NCI-H2171 (cell line): ENCODE measurements at places on chromosomes 13 and 19.

- no peak for DNase-seq
These were observed 25.5 kb downstream of the DPRX start for GRCh38 chr19:53657330-53657729.

DNA sequence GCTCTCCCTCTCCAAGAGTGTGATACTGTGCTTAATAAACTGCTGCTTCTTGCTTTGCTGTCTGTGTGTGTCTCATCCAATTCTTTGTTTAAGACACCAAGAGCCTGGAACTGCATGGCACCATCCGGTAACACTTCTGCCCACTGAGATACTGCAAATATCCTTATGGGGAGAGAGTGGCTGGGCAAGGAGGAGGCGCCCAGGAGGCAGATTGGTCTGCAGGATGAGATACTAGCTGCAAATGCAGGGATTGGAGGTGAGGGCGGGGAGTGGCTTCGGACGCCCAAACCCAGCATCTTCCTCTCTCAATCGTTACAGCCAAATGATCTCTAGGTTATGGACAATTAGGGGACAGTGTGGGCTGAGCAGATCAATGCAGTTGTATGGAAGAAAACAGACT is 1.7 kb upstream of the SIGLEC7 start:
- no peak for DNase-seq

DNA sequence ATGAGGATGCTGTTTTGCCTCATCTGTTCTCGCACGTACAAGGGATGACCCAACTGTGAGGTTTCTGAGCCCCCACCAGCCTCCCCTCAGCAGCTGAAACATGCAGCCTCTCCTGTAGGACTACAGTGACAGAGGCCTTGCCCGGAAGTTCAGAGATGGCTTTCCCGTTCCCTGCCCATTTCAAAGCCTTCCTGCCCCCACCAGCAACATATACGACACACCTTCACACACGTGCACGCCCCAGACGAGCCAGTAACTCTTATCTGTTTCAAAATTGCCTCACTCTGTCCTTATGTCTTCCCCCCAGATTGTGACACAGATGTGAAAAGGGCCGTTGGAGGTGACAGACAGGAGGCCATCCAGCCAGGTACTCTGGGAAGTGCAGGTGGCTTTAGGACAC is 95.8 kb downstream of the RAB20 start:
- DNase-seq, result no peak

DNA sequence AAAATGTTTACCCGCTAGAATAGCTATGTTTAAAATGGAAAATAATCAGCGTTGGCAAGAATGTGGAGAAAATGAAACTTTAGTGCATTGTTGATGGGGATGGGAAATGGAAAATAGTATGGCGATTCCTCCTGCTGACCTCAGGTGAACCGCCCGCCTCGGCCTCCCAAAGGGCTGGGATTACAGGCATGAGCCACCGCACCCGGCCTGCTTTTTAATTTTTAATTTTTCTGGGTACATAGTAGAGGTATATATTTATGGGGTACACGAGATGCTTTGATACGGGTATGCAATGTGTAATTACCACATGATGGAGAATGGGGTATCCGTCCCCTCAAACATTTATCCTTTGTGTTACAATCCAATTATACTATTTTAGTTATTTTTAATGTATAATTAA is 7.3 kb upstream of the NLRP8 start:
- no peak for DNase-seq

DNA sequence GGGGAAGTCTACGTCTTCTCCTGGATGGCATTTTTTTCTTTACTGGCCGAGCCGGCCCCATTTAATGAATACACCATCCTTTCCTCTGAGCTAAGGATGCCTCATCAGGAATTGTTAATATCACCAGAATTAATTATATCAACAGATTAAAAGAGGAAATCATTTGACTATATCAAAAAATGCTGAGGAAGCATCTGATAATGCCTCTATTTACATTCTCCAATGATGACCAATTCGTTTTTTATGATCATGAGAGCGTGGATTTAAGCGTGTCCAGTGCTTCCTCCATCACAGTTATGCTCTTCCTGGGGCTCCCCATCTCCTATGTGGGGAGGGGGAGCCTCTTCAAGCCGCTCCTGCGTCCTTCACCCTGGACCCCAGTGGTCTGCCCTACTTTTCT is 58.7 kb downstream of the TUBGCP3 start:
- no peak for DNase-seq

DNA sequence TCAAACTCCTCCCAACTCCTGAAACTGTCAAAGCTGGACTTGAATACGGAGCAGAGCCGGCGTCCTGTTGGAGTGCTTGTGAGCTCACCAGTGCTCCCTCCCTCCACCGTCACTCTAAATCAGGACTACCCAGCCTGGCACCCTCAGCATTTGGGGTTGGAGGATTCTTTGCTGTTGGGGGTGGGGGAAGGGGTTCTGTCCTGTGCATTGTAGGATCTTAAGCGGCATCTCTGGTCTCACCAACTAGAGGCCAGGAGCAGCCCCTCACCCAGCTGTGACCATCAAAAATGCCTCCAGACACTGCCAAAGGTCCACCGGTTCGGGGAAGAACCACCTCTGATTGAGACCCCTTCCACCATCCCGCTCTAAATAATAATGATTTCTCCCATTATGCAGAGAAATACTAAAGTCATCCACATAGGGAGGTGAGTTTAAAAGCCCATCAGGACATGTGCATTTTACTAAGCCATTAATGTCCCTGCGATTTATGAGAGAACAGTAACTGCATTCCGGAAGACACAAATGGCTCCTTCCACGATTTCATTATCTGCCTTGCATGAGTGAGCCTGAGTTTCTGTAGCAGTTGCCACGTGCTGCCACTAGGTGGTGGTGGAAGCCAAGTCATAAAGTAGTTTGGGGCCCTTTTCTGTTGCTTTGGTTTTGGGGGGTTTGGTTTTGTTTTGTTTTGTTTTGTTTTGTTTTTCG is 16.1 kb upstream of the USP29 start:
- no peak for DNase-seq

DNA sequence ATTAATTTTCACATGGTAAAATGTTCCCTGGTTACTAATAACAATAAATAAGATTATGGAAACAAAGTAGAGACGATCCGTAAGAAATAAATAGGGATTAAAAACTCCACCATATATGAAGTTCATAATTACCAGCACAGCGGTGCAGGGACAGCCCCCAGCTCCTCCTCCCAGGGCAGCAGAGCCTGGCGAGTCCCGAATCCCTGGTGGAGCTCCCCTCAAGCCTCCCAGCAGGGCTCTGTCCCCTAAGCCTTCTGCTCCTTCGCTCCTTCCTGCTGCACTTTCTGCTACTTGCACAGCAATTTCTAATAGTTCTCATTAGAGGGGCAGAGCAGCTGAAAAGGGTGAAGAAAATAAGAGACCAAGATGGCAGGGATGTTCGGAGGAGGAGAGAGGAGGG is 43.6 kb downstream of the RASA3 start:
- no peak for DNase-seq

DNA sequence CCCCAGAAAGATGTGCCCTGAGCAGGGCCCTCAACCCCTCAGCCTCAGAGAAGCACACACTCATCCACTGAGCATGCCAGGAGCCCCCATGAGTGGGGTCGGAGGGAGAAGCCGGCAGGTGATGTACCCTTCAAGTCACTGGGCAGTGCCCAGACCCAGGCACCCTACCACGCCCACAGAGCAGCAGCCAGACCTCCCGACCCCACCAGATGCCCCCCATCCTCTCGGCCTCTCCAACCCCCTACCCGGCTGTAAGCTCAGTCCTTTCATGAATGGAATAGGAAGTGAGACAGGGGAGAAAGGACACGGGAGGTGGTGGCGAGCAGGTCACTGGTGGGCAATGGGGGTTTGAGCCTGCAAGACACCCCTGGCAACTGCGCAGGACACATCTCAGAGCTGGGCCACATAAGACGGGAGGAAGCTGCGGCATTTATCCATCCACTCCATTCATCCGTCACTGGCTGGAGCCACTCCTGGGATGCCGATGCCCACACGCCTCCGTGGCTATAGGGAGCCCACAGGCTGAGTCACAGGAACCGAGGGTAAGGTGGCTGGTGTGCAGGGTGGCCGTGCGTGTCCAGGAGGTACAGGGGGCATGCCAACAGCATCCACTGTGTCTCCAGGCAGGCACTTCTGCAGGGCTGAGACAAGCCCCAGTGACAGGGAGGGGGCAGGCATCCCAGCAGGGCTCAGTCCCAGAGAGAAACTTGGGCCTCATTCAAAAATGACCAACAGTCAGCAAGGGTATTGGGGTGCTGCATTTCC is 23.8 kb upstream of the VSTM2B start:
- DNase-seq, result no peak

DNA sequence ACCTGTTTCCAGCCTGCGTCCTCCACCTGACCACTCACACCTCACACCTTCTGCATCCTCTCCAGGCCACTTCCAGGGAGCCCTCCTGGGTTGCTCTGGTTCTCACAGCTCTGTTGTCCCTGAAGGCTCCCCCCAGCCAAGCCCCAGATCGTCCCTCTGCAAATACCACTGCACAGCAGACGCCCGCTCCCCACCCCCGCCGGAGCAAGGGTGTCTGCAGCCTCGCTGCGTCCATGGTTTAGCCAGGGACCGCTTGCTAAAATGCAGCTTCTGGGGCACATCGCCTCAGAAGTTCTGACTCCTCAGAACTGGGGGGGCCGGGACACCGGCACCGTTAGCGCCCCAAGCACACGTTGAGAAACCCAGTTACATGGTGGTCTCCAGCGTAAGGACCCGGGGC is 983 bp downstream of the LINGO3 start:
- no peak for DNase-seq

GRCh38 chr13:77492982-77493381 is 42.5 kb upstream of the SCEL start:
- peak; percentile 37 for DNase-seq

GRCh38 chr13:58434943-58435342 is 803.4 kb downstream of the PCDH17 start:
- no peak for DNase-seq

DNA sequence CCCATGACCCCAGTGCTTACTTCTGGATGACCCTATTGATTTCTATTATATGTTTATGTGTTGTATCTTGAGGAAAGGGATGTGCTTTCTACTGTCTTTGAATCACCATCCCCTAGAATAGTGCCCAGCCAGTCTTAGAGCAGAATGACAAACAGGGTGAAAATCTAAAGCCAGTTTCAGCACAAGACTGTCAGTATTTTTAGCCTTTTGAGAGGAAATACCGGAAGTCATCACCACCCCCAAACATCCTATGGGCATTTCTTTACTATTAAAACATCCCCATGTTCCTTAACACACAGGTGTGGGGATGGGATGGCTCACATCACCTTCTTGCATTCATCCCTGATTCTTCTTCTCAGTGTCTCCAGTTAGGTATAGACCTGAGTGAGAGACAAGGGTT is 52.1 kb upstream of the UBE2L5 start:
- no peak for DNase-seq

- DNase-seq, result no peak
These were observed 69.4 kb upstream of the KLF12 start for GRCh38 chr13:74203576-74203975.

GRCh38 chr13:113406321-113407102 is 42.6 kb upstream of the GRTP1 start:
- DNase-seq, result no peak

GRCh38 chr13:40812102-40812501 is 22.7 kb downstream of the SLC25A15 start:
- no peak for DNase-seq

- DNase-seq, result no peak
These were observed 33.3 kb downstream of the KATNAL1 start for GRCh38 chr13:30274083-30274482.

- DNase-seq, result peak; percentile 87
These were observed 1.8 kb downstream of the MBNL2 start for GRCh38 chr13:97223711-97224541.

DNA sequence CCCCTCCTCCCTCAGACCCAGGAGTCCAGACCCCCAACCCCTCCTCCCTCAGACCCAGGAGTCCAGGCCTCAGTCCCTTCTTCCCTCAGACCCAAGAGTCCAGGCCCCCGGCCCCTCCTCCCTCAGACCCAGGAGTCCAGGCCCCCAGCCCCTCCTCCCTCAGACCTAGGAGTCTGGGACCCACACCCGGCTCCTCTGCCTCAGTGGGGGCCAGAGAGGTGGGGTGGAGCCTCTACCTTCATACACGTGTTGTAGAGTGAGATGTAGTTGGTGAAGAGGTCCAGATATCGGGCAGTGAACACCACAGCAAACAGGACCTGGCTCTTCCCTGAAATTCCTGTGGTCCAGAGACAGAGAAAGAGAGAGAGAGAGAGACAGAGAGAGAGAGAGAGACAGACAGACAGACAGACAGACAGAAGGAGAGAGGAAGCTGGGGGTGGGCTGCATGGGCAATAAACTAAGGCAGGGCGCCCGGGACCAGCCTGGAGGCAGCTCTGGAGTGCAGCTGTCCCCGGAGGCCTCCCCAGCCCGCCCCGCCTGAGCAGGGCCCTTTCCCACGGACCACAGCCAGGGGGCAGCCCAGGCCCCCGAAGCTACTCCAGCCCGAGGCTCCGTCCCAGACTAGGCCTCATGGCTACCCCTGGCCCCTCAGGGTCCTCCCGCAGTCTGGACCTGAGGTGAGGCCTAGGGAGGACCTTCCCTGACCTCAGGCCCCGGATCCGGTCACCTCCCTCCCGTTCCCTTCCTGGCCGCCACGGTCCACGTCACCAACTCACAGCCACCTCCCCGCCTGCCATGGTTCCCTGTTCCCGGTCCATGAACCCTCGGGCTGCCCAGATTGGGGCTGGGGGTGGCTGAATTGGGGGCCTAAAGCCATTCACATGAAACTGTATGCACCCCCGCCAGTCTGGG is 907 bp downstream of the KDELR1 start:
- peak; percentile 52 for DNase-seq

DNA sequence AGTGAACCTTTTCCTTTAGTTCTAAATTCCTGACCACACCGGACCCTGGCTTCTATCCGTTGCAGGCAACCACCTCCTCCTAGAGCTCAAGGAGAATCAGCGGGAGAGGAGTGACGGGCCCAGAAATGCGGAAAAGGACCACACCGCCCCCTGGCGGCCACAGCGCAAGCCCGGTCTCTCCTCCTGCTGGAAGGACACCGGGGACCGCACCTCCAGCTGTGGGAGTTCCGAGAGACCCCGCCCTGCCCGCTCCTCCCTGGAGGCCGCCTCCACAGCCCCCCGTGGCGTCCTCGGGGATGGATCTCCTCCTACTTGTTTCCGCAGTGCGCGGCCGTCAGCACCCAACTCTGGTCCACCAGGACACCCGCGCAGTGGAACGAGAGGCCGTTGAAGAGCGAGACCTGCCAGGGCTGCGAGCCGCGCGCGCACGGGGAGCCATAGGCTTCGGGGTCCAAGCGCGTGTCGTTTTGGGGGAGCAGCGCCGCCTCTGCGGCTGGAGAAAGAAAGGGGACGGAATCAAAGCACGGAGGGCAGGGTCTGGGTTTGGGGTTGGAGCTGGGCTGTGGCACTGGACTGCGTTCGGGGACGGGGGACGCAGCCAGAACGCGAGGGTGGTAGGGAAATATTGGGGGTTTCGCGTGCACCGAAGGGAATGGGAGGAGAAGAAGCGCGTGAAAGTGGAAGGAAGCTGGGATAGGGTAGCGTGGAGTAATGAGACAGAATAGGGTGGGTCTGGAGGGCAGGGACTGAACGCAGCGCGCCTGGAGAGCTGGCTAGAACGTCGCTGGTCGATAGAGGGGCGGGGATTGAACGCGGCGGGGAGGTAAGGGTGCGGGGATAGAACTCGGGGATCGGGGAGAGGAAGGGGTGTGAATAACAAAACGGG is 2.5 kb downstream of the KLK10 start:
- no peak for DNase-seq

- no peak for DNase-seq
These were observed 380.8 kb downstream of the NDFIP2 start for GRCh38 chr13:79861731-79862130.
